ENCODE measurements at places on chromosomes 3 and 15.
A peak's percentile ranks its signal among the peaks of the same experiment; 100 is the strongest.

- DNase-seq = no peak
Observed at GRCh38 chr3:4332111-4332510, 28.9 kb downstream of the SETMAR start.

DNA sequence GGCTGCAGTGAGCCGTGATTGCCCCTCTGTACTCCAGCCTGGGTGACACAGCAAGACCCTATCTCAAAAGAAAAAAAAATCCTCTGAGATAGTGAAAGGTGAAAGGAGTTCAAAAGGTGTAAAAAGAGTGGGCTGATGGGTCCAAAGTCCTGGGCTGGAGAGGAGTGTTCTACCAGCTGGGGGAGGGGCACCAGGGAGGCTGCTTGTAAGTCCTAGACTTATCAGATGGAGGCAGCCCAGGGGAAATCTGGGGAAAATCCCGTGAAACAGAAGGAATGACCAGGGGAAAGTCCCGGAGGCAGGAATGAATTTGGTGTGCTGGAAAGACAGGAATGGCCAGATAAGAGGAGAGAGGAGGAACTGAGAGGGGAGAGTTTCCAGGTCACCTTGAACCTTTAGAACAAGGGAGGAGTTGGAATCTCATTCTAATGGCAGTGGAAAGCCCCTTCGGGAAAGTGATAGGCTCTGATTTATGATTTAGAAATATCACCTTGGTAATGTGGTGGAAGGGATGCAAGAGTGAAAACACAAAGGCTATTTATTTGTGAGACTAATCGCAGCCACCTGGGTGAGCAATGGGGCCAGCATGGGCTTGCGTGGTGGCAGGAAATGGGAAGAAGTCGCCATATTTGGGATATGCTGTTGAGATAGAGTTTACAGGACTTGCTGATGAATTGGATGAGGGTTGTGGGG is 23.4 kb upstream of the PPP4R2 start:
- no peak for DNase-seq

GRCh38 chr3:187358068-187358467 is 10.1 kb upstream of the RTP4 start:
- DNase-seq = no peak

GRCh38 chr15:70362886-70363285 is 265.2 kb upstream of the TLE3 start:
- no peak for DNase-seq

DNA sequence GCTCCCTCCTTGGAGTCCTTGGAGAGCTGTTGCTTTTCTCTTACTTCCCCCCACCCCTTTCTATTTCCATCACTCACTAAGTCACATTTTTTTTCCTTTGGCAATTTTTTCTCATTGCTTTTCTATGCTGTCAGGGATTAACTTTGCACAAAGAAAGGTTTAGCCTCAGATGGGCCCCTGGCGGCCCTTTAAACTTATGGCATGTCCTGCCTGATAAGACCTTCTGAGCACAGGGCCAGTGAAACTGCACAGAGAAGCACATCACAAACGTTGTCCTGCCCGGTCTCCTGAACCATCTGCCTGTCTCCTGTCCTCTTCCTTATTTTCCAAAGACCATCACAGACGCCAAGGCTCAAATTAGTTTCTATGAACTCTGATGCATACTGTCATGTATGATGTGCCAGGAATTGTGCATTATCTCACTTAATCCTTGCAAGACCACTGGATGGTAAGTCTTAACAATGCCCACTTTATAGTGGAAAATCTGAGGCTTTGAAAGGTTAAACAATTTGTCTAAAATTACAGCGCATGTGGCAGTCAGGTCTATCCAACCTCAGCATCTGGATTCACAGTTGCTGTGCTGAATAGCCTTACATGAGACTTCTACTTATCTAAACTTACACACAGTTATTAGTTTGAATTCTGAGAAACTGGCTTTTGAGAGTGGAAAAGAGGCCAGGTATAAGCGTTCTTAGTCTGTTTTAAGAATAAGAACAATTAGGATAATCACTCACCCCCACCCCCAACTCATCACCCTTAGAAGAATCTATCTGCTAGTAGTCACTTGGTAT is 648.1 kb downstream of the NTRK3 start:
- DNase-seq = no peak

DNA sequence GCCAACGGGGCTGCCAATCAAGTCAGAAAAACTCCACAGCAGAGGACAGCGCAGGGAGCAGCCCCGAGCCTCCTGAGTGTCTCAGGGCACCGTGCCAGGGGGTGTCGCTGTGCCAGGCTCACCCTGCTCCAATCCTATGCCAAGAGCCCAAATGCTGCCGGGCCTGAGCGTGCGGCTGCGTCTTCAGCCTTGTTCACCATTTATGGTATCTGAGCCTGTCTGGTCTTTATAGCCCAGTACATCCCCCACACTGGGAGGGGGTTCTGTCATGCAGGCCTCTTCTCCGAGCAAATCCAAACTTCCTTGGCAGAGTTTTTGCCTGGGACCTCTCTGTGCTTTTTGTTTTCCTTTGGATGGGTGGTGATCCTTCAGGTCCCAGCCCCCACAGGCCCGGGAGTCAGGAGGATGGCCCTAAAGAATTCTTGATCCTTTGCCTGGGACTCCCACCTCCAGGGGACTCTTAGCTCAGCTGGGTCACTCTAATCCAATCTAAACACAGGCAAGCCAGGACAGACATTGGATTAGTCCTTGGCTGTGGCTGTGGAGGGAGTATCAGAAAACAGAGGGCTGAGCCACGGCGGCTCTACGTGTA is 135.1 kb upstream of the HACD2 start:
- DNase-seq = no peak

DNA sequence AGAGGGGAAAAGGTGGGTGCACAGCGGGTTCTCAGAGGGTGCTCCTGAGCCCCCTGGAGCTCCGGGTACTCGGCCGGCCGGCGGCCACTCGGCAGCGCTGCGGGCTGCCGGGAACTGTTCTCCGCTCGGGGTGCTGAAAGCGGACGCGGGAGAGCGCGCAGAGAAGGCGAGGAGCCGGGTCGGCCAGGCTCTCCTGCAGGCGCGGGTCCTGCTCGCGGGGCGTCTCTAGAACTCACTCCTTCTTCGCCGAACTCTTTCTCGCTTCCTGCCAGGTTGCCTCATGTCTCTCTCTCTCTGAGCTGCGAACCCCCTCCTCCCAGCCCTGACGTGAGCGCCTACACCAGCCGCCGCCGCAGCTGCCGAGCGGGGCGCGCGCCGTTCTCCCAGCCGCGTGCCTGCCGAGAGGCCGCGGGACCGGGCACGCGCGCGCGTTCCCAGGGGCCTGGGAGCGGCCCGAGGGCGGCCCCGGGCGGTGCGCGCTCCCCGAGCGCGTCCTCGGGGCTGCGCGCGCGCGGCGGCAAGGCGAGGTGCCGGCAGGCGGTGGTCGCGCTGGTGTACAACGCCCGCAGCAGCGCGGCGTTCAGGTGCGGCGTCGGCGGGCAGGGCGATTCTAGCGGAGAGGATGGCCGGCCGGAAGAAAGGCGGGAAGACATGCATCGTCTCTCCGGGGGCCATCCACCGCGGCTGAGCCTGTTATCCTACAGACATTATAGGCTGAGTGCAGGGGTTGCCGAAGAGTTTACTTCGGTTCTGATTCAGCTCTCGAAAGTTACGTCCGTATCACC is at the start of gene PEX5L:
PEX5L (minus strand) TSS at position 267 of the 785 bp plus-strand sequence. CDS start 338 bp downstream, outside the sequence.
- peak; percentile 8 for DNase-seq

GRCh38 chr3:131928593-131928992 is 106.2 kb downstream of the CPNE4 start:
- no peak for DNase-seq

- DNase-seq = no peak
Observed at GRCh38 chr3:34929036-34929435, 710.3 kb upstream of the ARPP21 start.

- no peak for DNase-seq
Observed at GRCh38 chr3:8286086-8286485, 215.5 kb upstream of the LMCD1 start.

DNA sequence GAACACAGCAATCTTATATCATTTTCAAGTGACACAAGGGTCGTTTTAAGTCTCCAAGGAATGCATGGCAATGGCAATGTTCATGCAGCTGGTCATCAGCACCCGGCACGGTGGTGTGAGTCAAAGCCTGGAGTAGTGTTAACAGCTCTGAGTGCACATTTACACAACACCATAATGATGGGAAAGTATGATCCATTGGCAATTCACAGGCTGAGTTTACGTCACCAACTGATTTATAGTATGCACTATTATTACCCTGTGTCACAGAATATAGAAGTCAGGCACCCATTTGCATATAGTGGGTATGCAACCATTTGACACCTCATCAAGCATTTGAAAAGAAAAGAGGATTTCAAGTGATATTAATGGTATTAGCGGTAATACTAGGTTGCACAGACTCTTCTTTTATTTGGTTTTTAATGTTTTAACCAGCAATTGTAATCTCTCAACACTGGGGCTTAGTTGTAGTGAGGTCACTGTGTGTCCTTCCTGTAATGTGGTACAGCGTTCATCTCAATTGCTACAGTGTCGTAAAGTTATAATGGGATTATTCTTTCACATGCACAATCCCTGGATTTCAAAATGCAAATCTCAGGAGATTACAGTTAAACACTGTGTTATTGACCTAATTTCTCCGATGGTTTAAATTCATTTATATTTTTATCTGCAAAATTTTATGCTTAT is 113.8 kb downstream of the C3orf38 start:
- no peak for DNase-seq

DNA sequence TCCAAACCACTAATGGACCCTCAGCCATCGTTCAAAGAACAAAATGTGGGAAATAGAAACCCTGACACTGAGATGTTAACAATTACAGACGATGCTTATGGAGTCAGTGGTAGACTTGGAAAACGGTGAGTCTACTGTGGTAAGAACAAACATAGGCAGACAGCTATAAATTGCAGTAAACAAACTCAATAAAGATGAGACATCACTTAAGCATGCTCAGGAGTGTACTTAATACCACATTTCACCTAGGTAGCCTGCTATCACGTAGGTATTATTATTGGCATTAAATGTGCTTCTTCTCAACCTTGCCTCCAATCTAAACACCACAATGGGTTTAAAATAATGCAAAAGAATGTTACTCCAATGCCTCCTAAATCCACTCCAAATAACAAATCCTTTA is 2.5 kb downstream of the OSBPL10 start:
- DNase-seq = no peak

DNA sequence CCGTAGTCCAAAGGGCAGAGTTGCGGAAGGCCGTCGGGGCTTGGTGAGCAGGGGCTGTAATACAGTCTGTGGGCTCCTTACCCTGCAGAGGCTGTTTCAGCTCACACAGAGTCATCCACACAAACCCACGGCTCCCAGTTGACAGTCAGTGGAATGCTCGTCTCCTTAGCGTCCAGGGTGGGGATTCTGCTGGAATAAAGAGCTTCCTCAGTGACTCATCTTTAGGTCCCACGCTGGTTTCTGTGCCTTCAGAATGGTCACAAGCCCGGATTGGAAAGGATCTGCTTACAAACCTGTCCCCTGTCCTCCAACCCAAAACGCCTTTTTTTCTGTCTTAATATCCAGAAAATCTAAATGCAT is 201.3 kb upstream of the TPM1 start:
- DNase-seq = no peak

DNA sequence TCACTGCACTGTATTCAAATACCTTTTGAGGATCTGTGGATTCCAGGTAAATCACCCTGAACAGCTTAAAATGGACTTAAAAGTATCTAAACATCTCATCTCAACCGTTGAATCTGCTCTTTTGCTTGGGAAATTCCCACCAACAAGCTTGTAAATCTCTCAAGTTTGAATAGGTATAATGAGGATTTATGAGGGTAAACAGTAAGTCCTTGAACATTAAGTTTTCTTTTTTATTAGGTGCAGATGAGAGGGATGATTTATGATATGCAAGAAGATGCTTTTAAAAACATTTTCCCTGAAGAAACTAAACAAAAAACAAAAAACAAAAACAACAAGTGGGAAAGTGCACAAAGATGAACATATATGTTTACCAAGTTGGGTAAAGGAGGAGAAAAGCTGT is 290.6 kb downstream of the ROBO1 start:
- DNase-seq = no peak

- no peak for DNase-seq
Observed at GRCh38 chr3:66196633-66197032, 24.2 kb upstream of the SLC25A26 start.

DNA sequence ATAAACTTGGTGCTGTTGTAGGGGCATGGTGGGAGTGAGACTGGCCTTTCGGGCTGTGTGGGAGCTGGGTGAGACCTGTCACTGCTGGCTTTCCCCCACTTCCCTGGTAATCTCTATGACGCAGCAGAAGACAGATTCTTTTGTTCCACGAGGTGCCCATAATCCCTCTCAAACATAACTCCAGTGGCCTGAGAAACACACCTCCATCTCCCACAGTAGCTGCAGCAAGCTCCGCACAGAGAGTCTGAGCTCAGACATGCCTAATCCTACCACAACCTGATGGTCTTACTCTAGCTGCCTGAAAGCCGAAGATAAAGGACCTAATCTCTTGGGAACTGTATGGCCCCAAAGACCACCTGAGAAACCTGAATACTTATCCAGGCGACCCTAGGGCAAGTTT is 225.6 kb upstream of the CRBN start:
- DNase-seq = no peak

Data from activated naive CD4-positive, alpha-beta T cell treated with Interleukin-2 at 50 U/mL for 16 hours (primary cell).